ENCODE measurements at places on chromosomes 7 and 10.

DNA sequence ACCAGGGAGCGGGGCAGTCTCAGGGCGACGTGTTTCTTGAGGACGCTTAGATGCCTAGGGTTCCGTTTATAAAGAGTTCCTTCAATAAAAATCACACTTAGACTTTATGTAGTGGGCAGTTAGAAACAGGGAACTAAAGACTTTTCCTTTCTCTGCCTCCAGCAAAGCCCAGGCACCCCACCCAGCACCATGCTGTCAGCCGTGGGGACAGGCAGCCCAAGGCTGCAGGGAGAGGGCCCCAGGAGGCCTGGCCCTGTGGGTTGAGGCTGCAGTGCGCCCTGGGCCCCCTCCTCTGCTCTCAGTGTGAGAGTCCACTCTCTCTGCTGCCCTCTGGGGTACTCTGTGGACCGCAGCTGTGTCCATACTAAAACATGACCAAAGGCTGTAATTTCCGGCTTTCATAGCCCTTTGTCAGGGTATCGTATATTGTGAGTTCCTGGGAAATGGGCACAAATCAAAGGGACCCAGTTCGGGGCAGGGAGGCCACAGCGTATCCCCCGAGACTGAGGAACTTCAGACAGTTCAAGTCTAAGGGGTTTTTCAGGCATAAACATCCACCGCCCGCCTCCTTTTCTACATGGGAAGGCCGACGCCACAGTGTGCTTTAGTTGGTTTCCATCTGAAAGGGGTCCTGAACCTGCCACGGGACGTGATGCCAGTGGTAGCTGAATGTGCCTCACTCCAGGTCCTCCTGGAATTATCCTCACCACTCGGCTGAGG, 59.7 kb downstream of the DNAJB6 start:
- DNase-seq: no peak

- no peak for DNase-seq
Observed at GRCh38 chr7:100215895-100216294, 3.9 kb upstream of the PVRIG start.

DNA sequence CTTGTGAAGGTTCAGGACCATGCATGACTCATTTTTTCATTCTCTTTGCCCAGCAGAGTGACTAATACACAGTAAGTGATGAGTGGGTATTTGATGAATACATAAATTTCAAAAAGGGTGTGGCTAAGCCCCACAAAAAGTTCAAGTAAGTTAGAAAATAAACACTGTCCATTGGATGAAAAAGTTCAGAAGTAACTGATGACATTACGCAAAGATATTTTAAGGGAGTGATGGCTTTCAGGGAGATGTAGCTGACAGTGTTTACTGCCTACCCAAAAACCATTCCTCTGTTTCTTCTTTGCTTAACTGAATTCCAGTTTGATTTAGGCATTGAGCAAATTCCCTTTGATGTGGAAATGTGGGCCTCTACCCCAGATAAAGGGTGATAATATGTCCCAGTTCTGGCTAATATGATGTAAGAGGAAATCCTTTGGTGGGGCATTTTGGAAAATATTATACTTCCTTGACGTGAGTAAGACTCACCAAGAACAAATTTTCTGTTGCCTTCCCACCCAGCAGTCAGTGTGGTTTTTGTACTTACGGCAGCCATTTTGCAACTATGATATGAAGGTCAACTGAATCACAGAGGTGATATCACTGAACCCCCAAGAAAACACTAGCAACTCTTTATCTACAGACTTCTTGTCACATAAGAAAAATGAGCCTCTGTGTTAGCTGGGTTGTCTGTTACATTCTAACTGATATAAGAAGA, 29.0 kb upstream of the EBLN1 start:
- no peak for DNase-seq

- DNase-seq: no peak
Observed at GRCh38 chr10:94983555-94983954, 45.1 kb downstream of the CYP2C9 start.

- no peak for DNase-seq
Observed at GRCh38 chr10:23270531-23270930, 74.1 kb downstream of the C10orf67 start.

- no peak for DNase-seq
Observed at GRCh38 chr7:114021135-114021534, 102.3 kb upstream of the PPP1R3A start.

- DNase-seq: no peak
Observed at GRCh38 chr7:133358708-133359107, 105.8 kb downstream of the EXOC4 start.

GRCh38 chr10:1212571-1213141, 156.5 kb downstream of the WDR37 start:
- DNase-seq: no peak

DNA sequence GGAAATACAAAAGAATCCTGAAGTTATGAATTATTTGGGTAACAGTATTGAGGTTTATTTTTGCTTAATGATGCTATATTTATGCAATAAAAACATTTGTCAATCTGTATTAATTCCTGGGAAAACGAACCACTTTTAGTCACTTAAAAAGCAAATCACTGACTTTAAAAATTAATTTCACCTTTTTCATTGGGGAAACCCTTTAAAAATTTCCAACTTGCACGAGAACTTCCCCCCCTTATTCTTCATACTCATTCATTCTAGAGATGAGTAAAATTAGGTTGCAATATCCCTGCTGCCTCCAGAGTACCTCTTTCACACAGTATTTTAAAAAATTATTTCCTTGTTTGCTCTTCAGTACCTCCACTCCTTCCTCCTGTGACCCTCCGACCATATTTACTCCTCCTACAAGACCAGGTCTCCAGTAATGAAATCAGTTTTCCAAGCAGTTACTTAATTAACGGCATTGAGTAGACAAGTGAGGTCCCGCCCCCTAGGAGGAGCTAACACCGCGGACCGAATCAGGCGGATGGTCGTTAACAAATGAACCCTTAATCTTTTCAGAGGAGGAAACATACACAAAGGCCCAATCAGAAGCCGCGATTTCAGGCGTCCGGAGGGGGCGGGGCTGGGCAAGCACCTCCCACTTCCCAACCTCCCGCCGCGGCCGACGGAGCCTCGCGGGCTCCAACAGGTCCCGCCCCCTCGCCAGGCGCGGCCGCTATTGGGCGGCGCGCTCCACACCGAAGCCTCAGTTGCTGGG, 465 bp upstream of the TRIM24 start:
- DNase-seq: peak; percentile 96

DNA sequence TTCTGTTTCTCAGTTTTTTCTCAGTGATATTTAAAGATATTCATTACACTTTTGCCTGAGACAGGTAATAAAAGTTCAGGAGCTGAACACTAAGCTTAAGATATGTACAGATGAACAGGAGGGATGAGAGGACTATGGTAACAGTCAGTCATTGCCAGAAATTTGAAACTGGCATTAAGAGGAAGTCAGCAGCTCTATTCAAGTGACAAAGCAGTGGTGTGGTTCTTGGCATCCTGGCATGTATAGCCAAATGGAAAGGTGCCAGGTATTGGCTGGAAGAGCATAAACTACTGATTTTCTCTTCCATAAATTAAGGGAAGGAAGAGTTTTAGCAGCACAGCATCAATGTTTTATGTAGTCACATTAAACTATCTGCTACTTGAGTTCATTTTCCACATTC, 22.7 kb downstream of the HOXA1 start:
- no peak for DNase-seq

GRCh38 chr10:104897696-104898095, 256.6 kb downstream of the SORCS3 start:
- no peak for DNase-seq

GRCh38 chr10:72097448-72098300, 9.3 kb upstream of the SPOCK2 start:
- no peak for DNase-seq

GRCh38 chr7:142603870-142604448, 145.3 kb upstream of the PRSS1 start:
- DNase-seq: peak; percentile 21

DNA sequence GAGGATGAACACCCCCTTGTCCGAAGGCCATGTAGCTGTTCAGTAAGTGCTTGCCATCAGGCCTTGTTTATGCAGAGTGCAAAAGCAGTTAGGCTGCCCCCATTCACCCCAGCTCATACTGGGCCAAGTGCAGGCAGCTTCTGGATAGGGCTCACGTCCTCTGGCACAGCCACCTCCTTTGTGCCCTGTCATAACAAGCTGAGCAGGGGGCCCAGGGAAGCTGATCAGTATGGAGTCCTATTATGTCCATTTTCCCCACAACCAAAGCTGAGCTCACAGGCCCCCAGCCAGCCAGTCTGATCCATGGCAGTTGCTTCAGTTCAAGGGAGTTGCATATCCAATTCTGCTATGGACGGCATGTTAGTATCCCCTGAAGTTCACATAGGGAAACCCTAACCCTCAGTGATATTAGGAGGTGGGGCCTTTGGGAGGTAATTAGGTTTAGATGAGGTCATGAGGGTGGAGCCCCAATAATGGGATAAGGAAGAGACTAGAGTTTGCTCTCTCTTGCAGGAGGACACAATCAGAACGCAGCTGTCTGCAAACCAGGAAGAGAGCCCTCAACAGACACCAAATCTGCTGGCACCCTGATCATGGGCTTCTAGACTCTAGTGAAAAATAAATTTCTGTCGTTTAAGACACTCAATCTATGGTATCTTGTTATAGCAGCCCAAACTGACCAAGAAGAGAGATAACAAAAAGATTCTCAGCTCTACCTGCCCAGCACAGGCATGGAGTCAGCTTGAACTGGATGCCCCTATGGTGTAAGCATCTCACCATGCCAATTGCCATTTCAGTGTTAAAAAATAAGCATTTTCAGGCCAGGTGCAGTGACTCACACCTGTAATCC, 155.9 kb downstream of the FGFR2 start:
- no peak for DNase-seq

GRCh38 chr7:117146059-117146458, 176.8 kb downstream of the WNT2 start:
- DNase-seq: no peak

- DNase-seq: no peak
Observed at GRCh38 chr10:7354330-7355047, 56.3 kb downstream of the SFMBT2 start.

DNA sequence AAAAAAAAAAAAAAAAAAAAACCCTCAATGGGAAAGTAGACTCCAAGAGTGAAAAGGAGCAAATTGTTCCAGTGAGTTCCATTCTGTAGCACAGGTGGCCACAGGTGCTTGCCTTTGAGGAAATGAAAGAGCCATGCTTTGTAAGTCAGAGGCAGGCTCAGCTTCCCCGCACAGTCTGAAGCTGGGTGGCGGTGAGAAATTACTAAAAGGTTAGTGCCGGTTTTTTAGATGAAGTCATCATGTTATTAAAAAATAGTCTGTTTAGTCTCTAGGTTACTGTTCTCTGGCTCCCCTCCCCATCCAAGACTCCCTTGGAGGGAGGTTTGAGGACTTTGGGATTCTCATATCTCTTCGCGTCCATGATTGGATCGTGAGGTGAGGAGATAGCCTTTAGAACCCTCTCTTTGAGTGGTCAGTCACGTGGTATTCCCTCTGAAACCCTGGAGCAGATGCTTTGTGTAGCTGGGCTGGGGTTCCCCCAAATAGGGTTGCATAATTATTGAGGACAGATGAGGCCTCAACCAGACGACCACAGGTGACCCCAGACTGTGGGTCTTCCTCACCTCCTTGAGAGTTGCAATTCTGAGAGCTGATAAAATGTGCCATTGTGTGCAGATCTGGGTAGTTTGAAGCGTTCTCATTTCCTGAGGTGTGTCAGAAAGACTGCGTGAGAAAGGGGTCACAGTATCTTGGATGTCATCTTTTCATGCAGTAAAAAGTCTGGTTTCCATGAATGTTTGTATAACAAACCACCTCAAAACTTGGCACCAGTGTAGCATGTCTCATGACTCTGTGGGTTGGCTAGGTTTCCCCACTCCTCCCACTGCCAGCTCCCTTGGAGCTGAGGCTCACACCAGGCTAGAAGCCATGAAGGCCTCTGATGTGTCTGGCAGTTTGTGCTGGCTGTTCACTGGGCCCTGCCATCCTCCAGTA, 27.1 kb downstream of the OGDH start:
- peak; percentile 47 for DNase-seq

DNA sequence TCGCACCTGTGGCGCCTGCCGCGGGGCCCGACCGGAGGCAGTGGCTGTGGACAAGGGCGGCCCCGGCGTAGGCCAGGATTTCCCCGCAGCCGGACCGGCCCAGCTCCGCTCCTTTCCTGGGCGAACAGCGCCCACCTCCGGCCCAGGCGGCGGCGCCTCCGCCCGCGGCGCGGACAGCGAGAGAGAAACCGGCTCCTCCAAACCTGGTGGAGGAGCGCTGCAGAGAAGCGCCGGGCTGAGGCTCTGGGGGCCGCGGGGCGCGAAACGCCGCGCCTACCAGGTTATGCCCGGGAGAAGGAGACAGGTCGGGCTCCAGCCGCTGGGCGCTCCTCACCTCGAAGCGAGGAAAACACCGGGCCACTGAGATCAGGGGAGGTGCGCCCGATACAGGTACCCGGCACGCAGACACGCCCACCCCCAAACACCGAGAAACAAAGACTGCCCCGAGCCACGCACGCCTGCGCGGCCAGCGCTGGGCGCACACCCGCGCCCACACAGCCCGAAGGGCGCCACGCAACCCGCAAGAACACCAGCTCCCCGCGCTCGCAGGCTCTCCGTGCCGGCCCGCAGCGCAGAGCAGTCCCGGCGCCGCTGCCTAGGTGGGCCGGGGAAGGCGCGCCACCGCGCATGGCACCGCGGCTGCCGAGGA, 3.3 kb downstream of the GRID1 start:
- DNase-seq: no peak

GRCh38 chr7:155483868-155484325, 26.0 kb downstream of the EN2 start:
- no peak for DNase-seq

- no peak for DNase-seq
Observed at GRCh38 chr7:94655126-94655847, 646 bp downstream of the SGCE start.

GRCh38 chr10:129029851-129030602, 437.0 kb upstream of the MGMT start:
- DNase-seq: no peak

- DNase-seq: no peak
Observed at GRCh38 chr10:118045837-118046394, 825 bp downstream of the RAB11FIP2 start.

DNA sequence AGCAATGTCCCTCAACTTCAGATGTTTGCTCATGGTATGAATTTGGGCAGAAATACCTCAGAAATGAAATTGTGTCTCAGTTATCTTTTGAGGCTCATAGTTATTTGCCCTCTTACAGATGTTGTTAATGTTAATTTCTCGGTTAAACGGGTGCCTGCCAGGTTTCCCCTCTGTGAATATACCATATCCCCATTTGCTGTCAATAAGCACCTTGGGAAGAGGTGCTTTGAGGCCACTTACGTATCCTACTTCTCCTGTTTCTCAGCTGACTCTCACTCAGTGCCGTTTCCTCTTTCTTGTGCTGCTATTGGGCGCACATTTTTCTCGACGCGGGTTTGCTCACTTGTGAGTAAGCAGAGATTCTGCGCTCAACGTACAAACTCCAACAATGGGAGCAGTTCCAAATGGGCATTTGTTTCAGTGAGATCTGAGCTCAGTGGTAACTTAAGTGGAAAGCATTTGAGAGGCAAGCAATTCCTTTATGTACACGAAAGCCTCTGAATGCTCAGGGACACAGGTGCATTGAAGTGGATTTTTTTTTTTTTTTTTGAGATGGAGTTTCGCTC, 34.8 kb upstream of the JAKMIP3 start:
- no peak for DNase-seq
